ENCODE measurements at places on chromosomes 1 and 21.

- H3K27ac ChIP-seq, result no peak overlapping the region
- no peak overlapping the region for H3K4me3 ChIP-seq
- no peaks in the 10 kb centered on the region for H3K36me3 ChIP-seq
- peaks cover under 1% of the 10 kb centered on the region for H3K4me1 ChIP-seq
- peak; percentile 75 for DNase-seq
Observed at GRCh38 chr1:117758444-117759316, 152.8 kb downstream of the TENT5C start.

DNA sequence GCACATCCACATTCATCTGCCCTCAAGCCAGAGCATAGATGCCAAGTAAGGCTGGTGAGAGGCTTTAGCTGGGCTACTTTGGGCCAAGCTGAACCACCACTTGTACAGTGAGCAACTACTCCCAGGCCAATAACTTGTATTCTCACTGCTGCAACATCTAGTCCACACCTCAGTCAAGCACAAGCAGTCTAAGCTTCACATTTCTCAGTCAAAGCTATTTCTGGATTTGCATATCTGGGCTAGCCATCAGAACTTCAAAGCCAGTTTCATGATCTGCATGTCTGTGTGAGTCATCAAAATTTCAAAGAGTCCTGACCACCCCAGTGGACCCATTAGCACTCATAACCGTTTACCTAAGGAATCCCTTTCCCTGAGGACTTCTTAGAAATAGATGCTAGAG, 77.7 kb upstream of the DIRAS3 start:
- no peaks in the 10 kb centered on the region for H3K4me1 ChIP-seq
- H3K27me3 ChIP-seq, result no peaks in the 10 kb centered on the region
- H3K4me3 ChIP-seq, result no peak overlapping the region
- DNase-seq, result no peak
- peak overlapping the region; percentile 26 for H3K27ac ChIP-seq

DNA sequence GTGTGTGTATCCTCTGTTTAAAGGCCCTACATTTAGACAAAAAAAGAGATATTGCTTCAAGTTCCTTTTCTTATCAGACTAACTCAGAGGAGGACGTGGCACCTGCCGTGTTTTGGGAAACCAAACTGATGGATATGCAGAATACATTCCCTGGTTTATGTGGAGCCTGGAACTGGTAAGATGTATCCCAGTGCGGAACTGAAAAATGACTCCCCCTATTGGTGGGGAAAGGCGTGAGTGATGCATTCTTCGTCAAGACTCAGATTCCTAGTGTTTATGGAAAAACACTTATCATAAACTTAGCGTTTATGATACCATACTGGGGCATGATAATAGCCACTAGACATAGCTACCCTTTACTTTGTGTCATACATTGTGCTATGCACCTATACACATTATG, 154.2 kb downstream of the ZNF326 start:
- no peaks in the 10 kb centered on the region for H3K4me1 ChIP-seq
- H3K27me3 ChIP-seq, result no peaks in the 10 kb centered on the region
- no peak overlapping the region for H3K4me3 ChIP-seq
- H3K36me3 ChIP-seq, result no peaks in the 10 kb centered on the region
- no peak overlapping the region for H3K27ac ChIP-seq
- no peak for DNase-seq

- H3K36me3 ChIP-seq, result no peaks in the 10 kb centered on the region
- no peak overlapping the region for H3K27ac ChIP-seq
- DNase-seq, result no peak
- H3K27me3 ChIP-seq, result no peaks in the 10 kb centered on the region
Observed at GRCh38 chr1:169491845-169492281, 6.1 kb upstream of the SLC19A2 start.

GRCh38 chr1:171160639-171161354, 24.3 kb upstream of the FMO2 start:
- H3K4me3 ChIP-seq, result no peak overlapping the region
- DNase-seq, result no peak
- H3K4me1 ChIP-seq, result no peaks in the 10 kb centered on the region
- H3K36me3 ChIP-seq, result no peaks in the 10 kb centered on the region
- no peaks in the 10 kb centered on the region for H3K27me3 ChIP-seq

DNA sequence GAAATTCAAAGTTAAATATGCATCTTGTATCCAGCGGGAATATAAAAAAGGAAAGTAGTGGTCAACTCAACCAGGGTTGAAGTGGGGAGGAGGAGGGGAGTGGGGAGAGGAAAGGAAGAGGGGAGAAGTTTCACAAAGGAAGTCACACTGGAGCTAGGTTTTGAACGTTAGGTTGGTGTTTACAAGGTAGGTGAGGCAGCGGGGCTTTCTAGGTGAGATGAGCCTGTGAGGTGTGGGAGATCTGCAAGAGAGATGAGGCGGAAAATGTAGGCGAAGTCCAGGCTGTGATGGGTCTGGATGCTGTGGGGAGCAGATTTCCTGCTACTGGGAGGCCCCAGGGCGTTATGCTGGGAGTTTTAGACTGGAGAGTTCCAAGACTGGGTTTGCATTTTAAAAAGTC, 36.1 kb upstream of the IL20 start:
- DNase-seq, result no peak
- H3K4me1 ChIP-seq, result no peaks in the 10 kb centered on the region
- no peak overlapping the region for H3K27ac ChIP-seq
- no peak overlapping the region for H3K4me3 ChIP-seq
- no peaks in the 10 kb centered on the region for H3K27me3 ChIP-seq

DNA sequence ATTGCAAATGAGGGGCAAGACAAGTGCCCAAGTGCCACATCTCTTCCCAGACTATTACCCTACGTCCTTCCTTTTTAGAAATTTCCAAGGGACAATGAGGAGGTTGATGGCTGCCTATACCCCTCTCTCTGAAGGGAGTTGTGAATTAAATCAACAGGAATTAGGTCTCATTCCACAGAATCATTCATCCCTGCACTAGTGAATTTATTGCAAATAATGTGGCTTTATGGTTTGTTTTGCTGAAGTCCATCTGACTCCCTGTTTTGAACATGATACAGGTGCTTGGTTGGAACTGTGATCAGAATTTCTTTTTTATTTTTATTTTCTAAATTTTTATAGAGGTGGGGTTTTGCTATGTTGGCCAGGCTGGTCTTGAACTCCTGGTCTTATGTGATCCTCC, 34.3 kb upstream of the THEM4 start:
- H3K27ac ChIP-seq, result no peak overlapping the region
- no peaks in the 10 kb centered on the region for H3K36me3 ChIP-seq
- peaks cover 2% of the 10 kb centered on the region for H3K4me1 ChIP-seq
- no peak for DNase-seq
- no peaks in the 10 kb centered on the region for H3K27me3 ChIP-seq
- H3K4me3 ChIP-seq, result no peak overlapping the region

Data from aorta (tissue), 5 donors.